ENCODE measurements at places on chromosomes 3 and 15.

DNA sequence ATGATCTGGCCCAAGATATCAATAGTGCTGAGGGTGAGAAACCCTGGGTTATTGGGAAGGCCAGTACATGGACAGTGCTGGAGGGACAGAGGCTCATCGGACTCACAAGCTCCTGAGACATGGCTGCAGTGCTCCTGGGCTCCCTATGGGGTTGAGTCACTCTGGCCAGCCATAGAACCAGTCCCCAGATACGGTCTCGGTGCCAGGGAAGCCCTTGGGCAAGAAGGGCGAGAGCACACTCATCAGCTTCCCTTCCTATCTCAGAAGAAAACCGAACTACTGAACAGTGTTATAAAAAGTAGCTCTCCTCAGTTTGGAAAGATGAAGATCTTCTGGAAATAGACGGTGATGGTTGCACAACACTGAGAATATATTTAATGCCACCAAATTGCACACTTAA, 34.4 kb downstream of the POC1A start:
- DNase-seq = no peak

DNA sequence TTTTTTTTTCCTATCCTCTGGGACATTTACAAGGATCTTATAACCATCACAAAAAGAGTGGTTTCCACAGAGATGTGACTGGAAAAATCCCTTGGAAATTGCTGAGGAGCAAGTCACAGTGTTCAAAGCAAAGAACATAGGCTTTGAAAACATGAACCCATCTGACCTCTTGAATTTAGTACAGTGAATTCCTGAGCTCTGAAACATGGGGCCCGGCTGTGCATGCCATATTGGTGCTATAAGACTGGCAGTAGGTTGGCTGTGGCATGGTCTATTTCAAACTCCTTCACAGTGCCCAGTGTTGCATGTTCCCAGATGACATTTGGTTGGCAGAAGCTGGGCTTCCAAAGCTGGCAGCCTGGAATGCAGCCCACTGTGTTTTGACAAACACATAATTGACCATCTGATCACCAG, 202.2 kb downstream of the TIGIT start:
- no peak for DNase-seq

DNA sequence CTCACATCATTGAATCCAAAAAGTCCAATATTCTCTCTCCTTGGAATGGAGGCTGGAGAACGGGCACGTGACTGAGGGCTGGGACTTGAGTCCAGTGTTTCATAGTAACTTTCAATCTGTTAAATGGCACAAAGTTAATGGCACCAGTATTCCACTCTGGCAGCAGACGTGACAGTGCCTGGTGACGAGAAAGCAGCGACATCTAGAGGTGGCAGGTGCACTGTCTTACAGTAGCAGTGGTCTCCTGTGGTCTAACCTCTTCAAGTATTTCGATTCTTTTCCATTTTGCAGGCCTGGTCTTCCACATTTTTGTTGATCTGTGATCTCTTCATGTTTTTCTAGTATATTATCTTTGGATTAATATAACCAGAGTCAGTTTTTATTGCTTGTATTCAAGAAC, 107.1 kb downstream of the OXSM start:
- peak; percentile 12 for DNase-seq

GRCh38 chr3:63450634-63451363, 172.7 kb downstream of the SYNPR start:
- no peak for DNase-seq

DNA sequence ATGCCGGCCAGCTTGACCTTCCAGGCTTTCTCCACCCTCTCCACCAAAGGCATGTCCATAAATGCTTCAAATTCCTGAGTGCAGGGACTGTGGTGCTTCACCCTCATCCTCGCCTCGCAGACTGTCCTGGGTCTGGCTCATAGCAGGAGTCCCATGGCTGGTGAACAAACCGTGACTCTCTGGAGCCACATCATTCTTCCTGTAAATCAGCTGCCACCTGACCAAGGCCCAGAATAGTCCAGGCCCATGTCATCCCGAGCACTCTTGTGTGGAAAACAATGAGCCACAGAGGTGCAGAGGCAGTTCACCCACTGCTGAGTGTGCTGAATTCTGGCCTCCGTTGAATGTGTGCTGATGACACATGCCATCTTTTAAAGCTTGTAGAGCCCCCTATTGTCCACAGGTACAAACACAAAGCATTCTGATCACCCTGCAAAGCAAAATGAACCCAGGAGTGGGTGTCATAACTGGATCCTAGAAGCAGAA, 68.6 kb downstream of the ABHD5 start:
- no peak for DNase-seq

DNA sequence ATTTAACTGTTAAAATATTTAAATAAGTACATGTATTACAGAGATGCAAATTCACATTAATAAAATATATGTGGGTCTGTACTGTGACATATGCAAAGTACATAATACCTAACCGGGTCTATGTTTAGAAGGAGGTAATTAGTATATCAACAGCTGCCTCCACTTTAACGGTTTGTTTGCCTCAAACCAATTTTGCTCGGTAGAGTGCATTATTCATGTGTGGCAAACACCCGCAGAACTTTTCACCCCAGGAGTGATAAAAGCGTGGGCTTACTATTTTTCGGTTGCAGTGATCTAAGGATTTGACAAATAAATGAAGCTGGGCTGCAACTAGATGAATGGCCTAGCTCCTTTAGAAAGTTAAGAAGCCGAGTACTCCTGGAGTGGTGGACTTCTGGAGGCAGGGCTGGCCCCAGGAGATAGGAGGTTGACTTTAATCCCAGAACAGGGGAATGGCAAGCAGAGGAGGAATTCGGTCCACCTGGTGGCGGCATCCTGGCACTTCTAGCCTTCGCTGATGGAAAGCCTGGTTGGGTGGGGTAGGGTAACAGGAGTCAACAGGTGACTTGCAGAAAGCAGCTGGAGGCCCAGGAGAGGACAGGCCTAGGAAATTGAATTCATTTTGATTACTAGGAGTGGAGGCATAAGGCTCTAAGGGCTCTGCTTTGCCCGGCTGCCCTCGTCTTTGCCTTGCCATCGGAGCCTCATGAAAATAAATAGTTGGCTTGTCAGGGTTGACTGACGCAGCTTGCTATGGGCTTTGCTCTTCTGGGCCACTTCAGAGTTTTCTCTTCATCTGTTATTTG, 2.4 kb downstream of the SLCO3A1 start:
- no peak for DNase-seq

- DNase-seq = no peak
Measured at GRCh38 chr15:63446255-63446654, 58.1 kb upstream of the USP3 start.

GRCh38 chr3:34533451-34533850, 735.0 kb downstream of the PDCD6IP start:
- DNase-seq = no peak

DNA sequence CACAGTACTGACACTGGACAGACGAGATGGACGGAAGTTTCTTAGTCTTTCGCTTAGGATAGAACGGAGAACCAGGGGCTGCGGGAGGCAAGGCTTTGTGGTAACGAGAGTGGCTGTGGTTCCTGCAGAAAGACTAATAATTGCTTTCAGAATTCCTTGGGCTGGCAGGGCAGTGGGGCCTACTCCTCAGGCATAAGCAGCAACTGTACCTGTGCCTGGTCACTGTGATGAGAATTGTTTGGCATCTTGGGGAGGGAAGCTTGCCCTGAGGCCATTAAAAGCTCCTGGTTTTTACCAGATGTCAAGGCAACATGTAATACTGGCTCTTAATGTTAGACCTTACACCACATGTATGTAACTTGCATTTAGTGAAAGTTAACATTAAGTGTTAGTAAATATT, 7.6 kb downstream of the NIPA2 start:
- DNase-seq = no peak

GRCh38 chr15:35271371-35272043, 186.4 kb upstream of the NANOGP8 start:
- DNase-seq = no peak

- no peak for DNase-seq
Measured at GRCh38 chr15:36373550-36373949, 205.9 kb upstream of the CDIN1 start.

DNA sequence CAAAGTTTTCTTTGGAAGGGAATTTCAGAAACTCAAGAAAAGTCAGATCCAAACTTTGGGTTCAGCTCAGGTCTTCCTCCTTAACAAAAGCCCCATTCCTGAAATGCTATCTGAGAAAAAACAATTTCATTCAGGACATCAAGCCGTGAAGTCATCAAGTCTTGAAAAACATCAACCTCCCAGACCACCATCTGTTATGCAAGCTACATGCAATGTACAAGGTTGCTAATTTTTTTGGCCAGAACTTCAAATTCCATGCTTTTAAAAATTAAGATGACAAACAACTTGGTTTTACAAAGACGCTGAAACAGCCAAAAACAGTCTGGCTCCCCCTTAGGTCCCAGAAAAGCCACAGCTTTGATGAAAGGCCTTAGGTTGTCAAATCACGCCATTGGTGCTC, 53.9 kb upstream of the WNT5A start:
- DNase-seq = no peak

- DNase-seq = no peak
Measured at GRCh38 chr15:71186267-71186666, 71.0 kb downstream of the THSD4 start.

Data from GM18507 (cell line).